Bronchial epithelial cell (primary cell): ENCODE measurements at places on chromosomes 6 and 20. TPM values are rescaled to one million over a fixed set of nuclear protein-coding genes. Genes with fewer than 3 reads are reported as not detected.

Gene SLC35D3
- under 0.01 TPM in 1 of 2 replicates, not detected in the other for total RNA-seq

Gene TSPYL1
- total RNA-seq, result 72.4 and 134 TPM in 2 replicates

Gene TBC1D32
- total RNA-seq, result 7.9 TPM in 2 replicates

Gene SAMHD1
- 1.8 and 2.2 TPM in 2 replicates for total RNA-seq

Gene LBP
- total RNA-seq, result not detected in 2 replicates

Gene ALDH8A1
- 1.1 and 1.8 TPM in 2 replicates for total RNA-seq

Gene PRDM13
- total RNA-seq, result not detected in 2 replicates

Gene RAMACL
- 1.6 and 1.7 TPM in 2 replicates for total RNA-seq

Gene ADGRF5
- not detected in 2 replicates for total RNA-seq

Gene GJA10
- total RNA-seq, result not detected in 2 replicates

Gene BMP7
- total RNA-seq, result not detected in 2 replicates

Gene BMP2
- total RNA-seq, result 6.1 and 9.0 TPM in 2 replicates

Gene MAS1L
- total RNA-seq, result not detected in 2 replicates

Gene GMPR
- total RNA-seq, result 0.26 and 0.53 TPM in 2 replicates

Gene NKAIN4
- 0.13 and 1.1 TPM in 2 replicates for total RNA-seq

Gene PI16
- not detected in 2 replicates for total RNA-seq

Gene DLGAP4
- 5.5 and 15.5 TPM in 2 replicates for total RNA-seq

Gene EFCAB8
- under 0.01 and 0.38 TPM in 2 replicates for total RNA-seq

Gene IL17F
- not detected in 2 replicates for total RNA-seq

Gene PPIL6
- total RNA-seq, result 8.4 and 9.3 TPM in 2 replicates

Gene CDH26
- 2.4 and 8.4 TPM in 2 replicates for total RNA-seq

Gene MPIG6B
- total RNA-seq, result under 0.01 TPM in 1 of 2 replicates, not detected in the other

Gene CDSN
- not detected in 2 replicates for total RNA-seq

Gene PRICKLE4
- 0.53 and 0.90 TPM in 2 replicates for total RNA-seq

Gene PAK5
- not detected in 2 replicates for total RNA-seq

Gene OXT
- not detected in 2 replicates for total RNA-seq

Gene ZSCAN23
- 2.4 and 2.8 TPM in 2 replicates for total RNA-seq

Gene RAET1G
- 26.6 and 45.0 TPM in 2 replicates for total RNA-seq

Gene DLL1
- total RNA-seq, result 4.1 and 4.7 TPM in 2 replicates

Gene TP53TG5
- 0.13 TPM in 1 of 2 replicates, not detected in the other for total RNA-seq

Gene SYNDIG1
- total RNA-seq, result not detected in 2 replicates

Gene SERAC1
- total RNA-seq, result 12.1 and 15.1 TPM in 2 replicates

Gene ZSCAN16
- total RNA-seq, result 9.5 and 11.1 TPM in 2 replicates

Gene NKAPL
- total RNA-seq, result 0.79 and 1.2 TPM in 2 replicates

Gene GNAS-AS1
- 0.13 and 1.3 TPM in 2 replicates for total RNA-seq

Gene KIF25
- not detected in 2 replicates for total RNA-seq

Gene TRIM26
- 24.7 and 50.2 TPM in 2 replicates for total RNA-seq

Gene RIPOR2
- under 0.01 TPM in 1 of 2 replicates, not detected in the other for total RNA-seq
